Smooth muscle cell of the coronary artery (primary cell): ENCODE measurements at places on chromosomes 4 and X. TPM values are rescaled to one million over a fixed set of nuclear protein-coding genes. Genes with fewer than 3 reads are reported as not detected.

KIT gene
- total RNA-seq = 0.08 and 4.0 TPM in 2 replicates

MAGEA4 gene
- not detected in 2 replicates for total RNA-seq

DLG3 gene
- total RNA-seq = 15.8 and 17.4 TPM in 2 replicates

PRSS12 gene
- total RNA-seq = 13.0 and 24.1 TPM in 2 replicates

ETDC gene
- total RNA-seq = not detected in 2 replicates

PLCXD1 gene
- total RNA-seq = 4.5 and 8.5 TPM in 2 replicates

MYOZ2 gene
- total RNA-seq = 0.82 and 0.90 TPM in 2 replicates
